ENCODE measurements at places on chromosomes 13 and 19.

DNA sequence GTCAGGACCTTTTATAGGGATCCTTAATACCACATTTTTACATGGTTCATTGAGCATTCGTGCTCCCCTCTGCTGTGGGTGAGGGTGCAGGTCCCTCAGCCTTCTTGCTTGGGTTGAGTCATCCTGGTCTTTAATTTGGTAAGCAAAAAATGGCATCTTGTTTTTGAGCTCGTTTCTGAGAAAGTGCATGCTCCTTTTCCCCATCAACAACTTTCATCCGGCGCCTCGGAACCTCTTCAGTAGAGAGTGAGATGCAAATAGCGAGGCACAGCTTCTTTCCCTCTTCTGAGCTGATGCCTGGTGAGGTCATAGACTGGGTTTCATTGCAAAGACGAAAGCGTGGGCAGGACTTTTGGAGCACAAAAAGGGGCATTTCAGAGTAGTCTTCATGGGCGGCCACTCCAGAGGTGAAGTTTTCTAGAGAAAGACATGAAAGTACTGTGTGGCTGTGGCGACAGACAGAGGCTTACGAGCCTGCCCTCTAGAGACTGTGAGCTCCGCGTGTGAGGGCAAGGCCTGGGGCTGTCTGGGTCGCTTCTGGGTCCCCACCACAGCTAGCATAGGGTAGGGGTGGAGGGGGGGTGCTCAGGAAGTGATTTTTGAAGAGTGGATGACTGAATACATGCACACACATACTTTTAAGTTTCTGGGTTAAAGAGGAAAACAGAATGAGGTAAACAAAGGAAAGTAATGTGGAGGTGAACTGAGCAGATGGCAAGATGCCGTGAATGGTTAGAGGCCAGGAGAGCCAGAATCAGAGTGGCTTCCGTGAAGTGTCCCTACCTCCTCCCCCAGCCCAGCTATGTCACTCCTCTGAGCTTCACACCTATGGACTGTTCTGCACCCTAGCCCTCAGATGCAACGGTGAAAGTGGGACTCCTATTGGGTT, 44.3 kb downstream of the BBC3 start:
- DNase-seq = no peak

DNA sequence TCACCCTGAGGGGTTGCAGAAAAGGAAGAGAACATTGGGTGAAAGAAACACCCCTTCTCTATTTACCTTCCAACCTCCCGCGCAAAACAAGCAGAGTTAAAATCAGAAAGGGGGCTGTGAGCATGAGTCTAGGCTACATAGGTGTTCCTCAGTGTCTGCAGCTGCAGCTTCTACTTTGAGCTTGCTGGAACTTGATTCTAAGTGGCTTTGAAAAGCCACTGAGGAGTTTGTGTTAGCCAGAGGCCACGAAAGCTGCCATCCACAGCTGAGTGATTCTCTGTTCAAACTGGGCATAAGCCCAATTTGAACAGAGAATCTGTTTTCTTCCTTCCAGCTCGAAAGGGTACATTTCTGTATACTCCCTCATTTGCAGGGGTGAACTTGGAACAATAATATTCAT, 343.9 kb downstream of the PCDH9 start:
- peak; percentile 86 for DNase-seq

DNA sequence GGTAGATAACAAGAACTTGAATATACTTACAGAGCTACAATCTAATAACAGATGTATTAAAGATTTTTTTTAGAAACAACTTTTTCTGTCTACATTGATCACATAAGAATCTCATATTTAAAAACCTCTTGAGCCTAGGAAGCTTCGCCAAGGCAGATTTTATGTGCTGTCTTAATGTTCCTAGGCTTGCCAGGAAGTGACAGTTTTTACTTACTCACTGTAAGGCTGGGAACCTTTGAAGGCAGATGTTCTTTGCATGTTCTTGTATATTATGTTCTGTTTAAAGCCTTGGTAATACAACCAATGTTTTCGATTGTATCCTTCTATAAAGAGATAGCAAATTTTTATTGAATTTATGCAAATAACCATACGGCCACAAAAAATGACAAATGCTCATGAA, 492.7 kb downstream of the GPC5 start:
- no peak for DNase-seq

DNA sequence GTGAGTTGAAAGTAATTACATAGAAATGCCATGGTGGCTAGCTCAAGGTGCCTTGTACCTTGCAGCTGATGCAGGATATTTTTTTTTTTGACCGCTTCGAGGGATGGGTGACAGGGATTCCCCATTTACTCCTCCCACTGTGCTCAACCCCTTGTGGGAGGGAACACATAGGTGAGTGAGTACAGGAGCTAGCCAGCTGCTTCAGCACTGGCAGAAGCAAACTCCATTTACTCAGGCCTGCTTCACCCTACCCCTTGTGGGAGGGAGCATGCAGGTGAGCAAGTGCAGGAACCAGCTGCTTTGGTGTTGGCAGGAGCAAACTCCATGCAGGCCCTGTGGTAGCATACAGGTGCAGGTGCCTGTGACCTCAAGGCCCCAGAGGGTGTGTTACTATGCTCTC, 330.1 kb downstream of the TDRD3 start:
- no peak for DNase-seq

DNA sequence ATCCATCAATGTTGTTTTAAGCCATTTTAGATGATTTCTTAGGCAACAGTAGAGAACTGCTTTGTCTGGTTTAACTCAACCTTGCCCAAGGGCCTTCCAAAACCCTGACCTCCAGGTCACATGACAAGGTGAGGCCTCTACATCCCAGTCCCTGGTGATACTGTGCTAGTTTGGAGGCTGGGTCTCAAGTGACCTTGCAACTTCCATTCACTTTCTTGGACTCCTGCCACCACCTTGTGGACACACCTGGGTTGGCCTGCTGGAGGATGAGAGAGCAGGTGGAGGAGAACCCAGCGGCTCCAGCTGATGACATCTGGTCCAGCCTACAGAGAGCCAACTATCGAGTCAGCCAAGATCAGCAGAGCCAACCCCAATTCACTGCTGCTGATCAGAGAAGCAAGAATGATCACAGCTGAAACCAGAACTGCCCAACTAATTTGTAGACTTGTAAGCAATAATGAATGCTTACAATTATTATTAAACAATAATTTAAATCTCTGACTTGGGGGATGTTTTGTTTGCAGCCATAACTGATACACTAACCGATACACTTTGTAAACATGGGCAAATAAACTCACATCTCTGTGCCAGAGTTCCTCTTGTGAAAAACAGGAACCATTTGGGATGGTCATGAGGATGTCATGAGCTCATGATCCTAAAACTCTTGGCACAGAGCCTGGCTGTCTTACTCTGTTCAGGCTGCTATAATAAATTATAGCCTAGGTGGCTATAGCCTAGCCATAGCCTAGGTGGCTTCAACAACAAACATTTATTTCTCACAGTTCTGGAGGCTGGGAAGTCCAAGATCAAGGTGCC, 11.5 kb downstream of the FAM187B start:
- DNase-seq = peak; percentile 34

GRCh38 chr13:52738719-52739467, 727 bp downstream of the CNMD start:
- DNase-seq = peak; percentile 63

- DNase-seq = no peak
These were observed 22.6 kb downstream of the KDM4B start for GRCh38 chr19:4991538-4991937.

DNA sequence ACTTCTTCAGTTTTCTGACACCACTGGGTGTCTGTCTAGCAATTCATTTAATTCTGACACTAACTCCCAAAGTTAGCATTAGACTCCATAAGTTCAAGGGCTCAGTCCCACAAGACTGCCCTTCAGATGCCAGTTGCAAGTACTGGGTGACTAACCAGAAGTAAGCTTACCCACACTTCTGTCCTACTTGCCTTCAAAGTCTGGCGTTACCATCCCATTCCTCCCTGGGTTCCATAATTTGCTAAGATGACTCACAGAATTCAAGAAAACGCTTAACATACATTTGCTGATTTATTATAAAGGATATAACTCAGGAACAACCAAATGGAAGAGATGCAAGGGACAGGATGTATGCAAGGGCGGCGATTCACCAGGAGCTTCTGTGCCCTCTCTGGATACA, 45.5 kb upstream of the NPAS1 start:
- DNase-seq = no peak

GRCh38 chr19:932648-933552, 7.1 kb downstream of the ARID3A start:
- DNase-seq = no peak

DNA sequence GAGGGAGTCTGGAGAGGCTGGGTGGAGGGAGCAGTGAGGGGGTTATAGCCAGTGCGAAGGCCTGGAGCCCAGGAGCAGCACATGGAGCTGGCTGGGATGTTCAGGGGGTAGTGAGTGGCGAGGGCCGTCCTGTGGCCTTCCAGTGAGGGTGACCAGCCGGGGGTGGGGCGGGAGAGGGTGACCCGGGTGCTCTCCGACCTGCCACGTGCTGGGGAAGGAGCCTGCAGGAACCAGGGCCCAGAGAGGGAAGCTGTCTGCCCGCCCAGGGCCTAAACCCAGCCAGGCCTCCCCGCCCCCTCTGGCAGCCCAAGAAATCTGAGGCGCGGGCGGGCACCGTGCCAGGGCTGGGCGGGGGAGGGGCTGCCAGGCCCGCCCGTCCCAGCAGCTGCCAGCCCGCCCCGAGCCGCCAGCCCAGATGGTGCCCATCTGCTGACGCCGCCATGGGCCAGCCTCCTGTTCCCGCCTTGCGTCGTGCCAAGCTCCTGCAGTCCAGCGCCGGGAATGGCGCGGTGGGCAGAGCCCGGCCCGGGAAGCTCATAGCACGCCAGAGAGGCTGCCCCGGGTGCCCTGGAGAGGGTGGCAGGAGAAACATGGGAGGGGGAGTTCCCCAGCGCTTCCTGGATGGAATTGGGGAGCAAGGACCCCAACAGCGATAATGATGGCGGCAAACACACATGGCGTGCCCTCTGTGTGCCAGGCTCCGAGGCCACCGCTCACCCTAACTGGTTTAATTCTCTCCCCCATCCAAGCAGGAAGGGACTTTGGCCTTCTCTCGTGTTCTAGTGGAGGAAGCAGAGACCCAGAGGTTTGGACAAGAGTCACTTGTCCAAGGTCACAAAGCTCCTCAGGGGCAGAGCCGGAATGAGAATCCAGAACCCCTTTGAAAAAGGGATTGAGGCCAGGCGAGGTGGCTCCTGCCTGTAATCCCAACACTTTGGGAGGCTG, 21.5 kb downstream of the NFIC start:
- peak; percentile 92 for DNase-seq

GRCh38 chr13:34128661-34129060, 310.7 kb downstream of the RFC3 start:
- DNase-seq = no peak

DNA sequence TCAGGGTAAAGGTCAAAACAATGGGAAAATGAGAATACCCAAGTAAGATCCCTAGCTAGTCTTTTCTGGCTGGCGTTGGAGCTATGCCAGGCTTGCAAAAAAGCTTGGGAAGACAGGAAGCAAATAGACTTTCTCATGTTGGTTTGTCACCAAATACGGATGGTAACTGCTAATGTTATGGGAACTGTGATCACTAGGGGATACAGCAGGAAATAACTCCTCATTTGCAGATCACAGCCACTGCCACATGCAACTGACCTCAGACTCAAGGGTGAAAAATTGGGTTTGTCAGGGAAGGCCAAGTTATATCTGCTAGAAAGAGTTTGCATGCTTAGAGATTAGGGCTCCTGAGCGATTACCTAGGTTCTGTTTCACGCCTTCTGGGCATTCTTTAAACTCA, 162.9 kb downstream of the NHLRC3 start:
- no peak for DNase-seq

GRCh38 chr19:58357481-58358145, 4.3 kb upstream of the A1BG start:
- no peak for DNase-seq

DNA sequence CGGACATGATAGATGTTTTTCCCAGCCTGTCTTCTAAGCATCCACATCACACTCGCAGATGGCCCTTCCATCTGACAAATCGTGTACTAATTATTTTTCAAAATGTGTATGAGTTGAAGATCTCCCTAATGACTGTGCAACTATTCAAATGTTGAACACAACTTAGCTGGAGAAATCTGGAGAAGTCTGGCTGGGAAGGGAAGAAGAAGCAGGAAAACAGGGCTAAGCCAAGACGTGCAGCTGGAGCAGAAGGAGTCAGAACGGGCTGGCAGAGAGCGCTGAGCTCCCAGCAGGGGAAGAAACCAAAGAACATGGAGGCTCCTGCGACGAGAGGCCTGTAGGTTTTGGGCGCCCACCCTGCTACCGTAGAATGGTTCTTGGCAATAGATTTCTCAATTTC, 13.2 kb upstream of the LATS2 start:
- DNase-seq = no peak

- no peak for DNase-seq
These were observed 9.0 kb upstream of the TNFRSF19 start for GRCh38 chr13:23561261-23561660.

- no peak for DNase-seq
These were observed 18.8 kb upstream of the GPR183 start for GRCh38 chr13:99326012-99326411.

GRCh38 chr13:114149774-114150740, 17.6 kb upstream of the RASA3 start:
- DNase-seq = no peak

GRCh38 chr13:111964411-111965035, 102.4 kb upstream of the SOX1 start:
- DNase-seq = no peak

DNA sequence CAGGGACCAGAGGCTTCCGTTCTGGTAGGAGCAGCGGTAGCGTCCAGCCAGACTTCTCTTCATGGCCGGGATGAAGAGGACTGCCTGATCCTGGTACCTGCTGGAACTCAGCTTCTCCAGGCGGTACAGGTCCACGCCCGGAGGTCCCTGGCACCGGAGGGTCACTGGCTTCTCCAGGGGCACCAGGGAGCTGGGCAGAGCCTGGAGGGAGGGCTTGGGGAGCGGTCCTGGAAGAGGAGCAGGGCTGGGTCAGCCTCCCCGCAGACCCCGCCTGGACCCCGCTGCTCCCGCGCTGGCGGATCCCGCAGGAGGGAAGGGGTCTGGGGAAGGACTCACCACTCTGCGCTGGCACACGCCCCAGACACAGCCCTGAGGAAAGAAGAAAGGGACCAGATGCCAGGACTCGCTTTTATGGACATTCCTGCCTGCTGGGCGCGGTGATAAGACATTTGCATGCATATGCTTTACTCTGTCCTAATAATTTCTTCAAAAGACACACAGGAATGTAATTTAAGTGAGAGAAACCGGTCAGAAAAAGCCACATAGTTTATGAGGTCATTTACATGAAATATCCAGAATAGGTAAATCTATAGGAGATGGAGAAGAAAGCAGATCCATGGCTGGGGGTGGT, 5.8 kb downstream of the GP6 start:
- DNase-seq = no peak

- no peak for DNase-seq
These were observed 15.2 kb upstream of the THSD1 start for GRCh38 chr13:52421216-52421615.

Data from putamen (tissue), 1 donor.